ENCODE measurements at places on chromosomes 4 and X. TPM values are rescaled to one million over a fixed set of nuclear protein-coding genes. Genes with fewer than 3 reads are reported as not detected.

SORBS2 gene
- total RNA-seq, result 0.32 TPM

TRAM1L1 gene
- total RNA-seq, result 2.3 TPM

DEFB131A gene
- total RNA-seq, result not detected

CFI gene
- not detected for total RNA-seq

CPLX1 gene
- total RNA-seq, result not detected

CSAG1 gene
- not detected for total RNA-seq

DCAF4L1 gene
- total RNA-seq, result not detected

DMRTC1 gene
- total RNA-seq, result not detected

- peak; percentile 0 for DNase-seq
- no peaks in the 10 kb centered on the region for H3K36me3 ChIP-seq
- no peaks in the 10 kb centered on the region for H3K4me1 ChIP-seq
- H3K27ac ChIP-seq, result no peak overlapping the region
- no peaks in the 10 kb centered on the region for H3K27me3 ChIP-seq
These were observed 48.6 kb upstream of the STARD8 start for GRCh38 chrX:68598841-68599240.

GRCh38 chr4:122576261-122577188 lies 44.3 kb downstream of the IL21 start:
- peaks cover 7% of the 10 kb centered on the region for H3K4me1 ChIP-seq
- H3K27ac ChIP-seq, result no peak overlapping the region
- no peaks in the 10 kb centered on the region for H3K27me3 ChIP-seq

GRCh38 chrX:47854474-47854873 lies 17.8 kb downstream of the ZNF81 start:
- H3K36me3 ChIP-seq, result no peaks in the 10 kb centered on the region
- H3K4me1 ChIP-seq, result no peaks in the 10 kb centered on the region
- no peak overlapping the region for H3K27ac ChIP-seq
- no peak overlapping the region for H3K4me3 ChIP-seq
- no peaks in the 10 kb centered on the region for H3K27me3 ChIP-seq

DNA sequence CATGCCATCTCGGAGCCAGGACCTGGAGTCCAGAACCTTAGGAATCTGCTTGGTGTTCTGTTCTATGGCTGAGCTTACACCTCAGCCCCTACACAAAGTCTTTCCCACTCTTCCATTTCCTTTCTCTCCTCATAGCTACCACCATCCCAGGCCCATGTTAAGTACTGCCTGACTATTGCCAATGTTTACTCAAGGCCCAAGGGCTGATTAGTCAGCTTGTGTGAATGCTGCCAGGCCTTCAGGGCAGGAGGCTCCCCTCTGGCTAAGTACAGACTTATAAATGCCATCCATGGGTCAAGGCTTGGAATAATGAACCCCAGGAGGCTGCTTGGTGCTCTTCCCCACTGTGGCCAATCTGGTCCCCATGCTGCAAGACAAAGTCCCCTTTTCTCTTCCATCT lies 411.6 kb upstream of the MAGEB18 start:
- no peak overlapping the region for H3K4me3 ChIP-seq
- DNase-seq, result no peak
- H3K4me1 ChIP-seq, result no peaks in the 10 kb centered on the region
- H3K27ac ChIP-seq, result no peak overlapping the region
- H3K27me3 ChIP-seq, result no peaks in the 10 kb centered on the region
- H3K36me3 ChIP-seq, result no peaks in the 10 kb centered on the region

- no peak overlapping the region for H3K27ac ChIP-seq
- peaks cover 46% of the 10 kb centered on the region for H3K4me1 ChIP-seq
- H3K27me3 ChIP-seq, result no peaks in the 10 kb centered on the region
- no peaks in the 10 kb centered on the region for H3K36me3 ChIP-seq
- DNase-seq, result peak; percentile 78
- H3K4me3 ChIP-seq, result peak overlapping the region; percentile 92
These were observed 2.7 kb downstream of the FAT4 start for GRCh38 chr4:125317525-125317877.

DNA sequence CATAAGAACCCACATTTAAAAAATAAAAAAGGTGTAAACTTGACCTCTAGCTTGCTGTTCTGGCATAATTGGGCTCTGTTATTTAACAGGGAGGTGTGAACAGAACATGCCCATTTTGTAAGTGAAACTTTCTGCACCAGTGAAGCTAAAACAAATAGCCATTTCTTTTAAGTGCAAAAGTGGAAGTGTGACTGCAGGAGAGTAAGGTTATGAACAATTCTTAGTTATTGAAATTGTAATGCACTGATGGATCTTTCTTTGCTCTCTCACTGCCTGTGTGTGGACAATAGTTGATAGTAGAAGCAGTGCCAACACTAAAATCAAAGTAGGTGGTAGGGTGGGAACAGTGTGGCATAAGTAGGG lies 12.6 kb downstream of the P2RY10 start:
- DNase-seq, result no peak
- H3K36me3 ChIP-seq, result no peaks in the 10 kb centered on the region
- H3K27me3 ChIP-seq, result no peaks in the 10 kb centered on the region
- no peak overlapping the region for H3K27ac ChIP-seq

GRCh38 chr4:103400405-103400804 lies 202.3 kb upstream of the CENPE start:
- peak; percentile 3 for DNase-seq
- no peaks in the 10 kb centered on the region for H3K4me1 ChIP-seq
- no peaks in the 10 kb centered on the region for H3K27me3 ChIP-seq
- H3K4me3 ChIP-seq, result no peak overlapping the region
- H3K27ac ChIP-seq, result no peak overlapping the region
- H3K36me3 ChIP-seq, result no peaks in the 10 kb centered on the region

GRCh38 chr4:89616382-89616781 lies 220.6 kb downstream of the SNCA start:
- no peaks in the 10 kb centered on the region for H3K36me3 ChIP-seq
- no peak overlapping the region for H3K4me3 ChIP-seq
- no peak overlapping the region for H3K27ac ChIP-seq
- peaks cover 7% of the 10 kb centered on the region for H3K27me3 ChIP-seq
- DNase-seq, result no peak

DNA sequence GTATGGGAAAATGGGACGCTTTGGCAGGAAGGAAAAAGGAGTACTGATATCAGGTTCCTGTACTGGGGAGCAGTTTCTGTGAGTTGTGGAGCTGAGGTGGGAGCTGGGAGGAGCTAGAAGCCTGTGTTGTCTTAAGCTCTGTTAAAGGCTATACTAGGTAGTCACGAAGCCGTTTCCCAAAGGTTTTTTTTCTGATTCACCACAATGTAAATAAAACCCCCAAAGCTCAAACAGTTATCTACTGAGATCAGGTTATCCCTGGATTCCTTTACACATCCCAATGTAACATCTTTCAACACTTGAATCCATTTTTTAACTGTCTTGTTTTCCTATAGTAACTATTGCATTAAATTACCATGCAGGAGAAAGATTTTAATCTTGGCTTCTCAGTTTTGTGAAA lies 297.4 kb upstream of the SFRP2 start:
- no peaks in the 10 kb centered on the region for H3K27me3 ChIP-seq
- no peak for DNase-seq
- no peak overlapping the region for H3K4me3 ChIP-seq
- no peaks in the 10 kb centered on the region for H3K36me3 ChIP-seq
- H3K4me1 ChIP-seq, result no peaks in the 10 kb centered on the region

DNA sequence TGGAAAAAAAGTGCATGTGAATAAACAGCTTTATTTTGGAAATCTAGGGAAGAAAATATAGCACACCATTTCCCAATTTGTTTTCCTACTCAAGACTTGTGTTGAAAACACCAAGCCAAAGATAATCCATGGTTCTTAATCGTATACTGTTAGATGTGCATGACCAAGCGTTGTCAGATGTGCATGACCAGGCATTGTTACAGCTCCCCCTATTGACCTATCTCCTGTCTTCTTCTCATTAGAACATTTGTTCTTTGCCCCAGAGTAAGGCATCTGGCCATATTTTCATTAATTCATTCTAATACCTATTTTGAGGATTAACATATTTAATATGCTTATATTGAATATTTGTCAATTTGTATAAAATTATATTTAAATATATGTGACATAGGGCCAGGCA lies 14.4 kb upstream of the VCX start:
- no peak overlapping the region for H3K4me3 ChIP-seq
- no peaks in the 10 kb centered on the region for H3K27me3 ChIP-seq
- H3K36me3 ChIP-seq, result no peaks in the 10 kb centered on the region

GRCh38 chrX:13620207-13620606 lies 32.7 kb upstream of the TCEANC start:
- no peaks in the 10 kb centered on the region for H3K27me3 ChIP-seq
- no peaks in the 10 kb centered on the region for H3K4me1 ChIP-seq
- DNase-seq, result no peak
- H3K27ac ChIP-seq, result no peak overlapping the region

- H3K36me3 ChIP-seq, result 0 out of 2 replicates have a peak, but pooled peaks cover 6% of the 10 kb centered on the region
- no peaks in the 10 kb centered on the region for H3K27me3 ChIP-seq
These were observed 7.2 kb downstream of the RAB28 start for GRCh38 chr4:13476915-13477314.

DNA sequence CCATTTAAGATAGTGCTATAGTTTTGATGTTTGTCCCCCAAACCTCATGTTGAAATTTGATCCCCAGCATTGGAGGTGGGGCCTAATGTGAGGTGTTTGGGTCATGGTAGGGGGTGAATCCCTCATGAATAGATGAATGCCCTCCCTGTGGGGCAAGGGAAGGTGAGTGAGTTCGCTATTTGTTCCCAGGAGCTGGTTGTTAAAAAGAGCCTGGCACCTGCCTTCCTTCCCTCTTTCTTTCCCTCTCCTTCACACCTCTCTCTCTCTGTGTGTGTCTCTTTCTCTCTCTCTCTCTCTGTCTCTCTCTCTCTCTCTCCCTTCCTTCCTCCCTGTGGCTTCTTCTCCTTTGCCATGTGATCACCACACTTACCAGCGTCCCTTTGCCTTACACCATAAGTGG lies 160.7 kb downstream of the AASDH start:
- no peak overlapping the region for H3K27ac ChIP-seq
- no peaks in the 10 kb centered on the region for H3K36me3 ChIP-seq
- H3K4me1 ChIP-seq, result no peaks in the 10 kb centered on the region
- no peak overlapping the region for H3K4me3 ChIP-seq

DNA sequence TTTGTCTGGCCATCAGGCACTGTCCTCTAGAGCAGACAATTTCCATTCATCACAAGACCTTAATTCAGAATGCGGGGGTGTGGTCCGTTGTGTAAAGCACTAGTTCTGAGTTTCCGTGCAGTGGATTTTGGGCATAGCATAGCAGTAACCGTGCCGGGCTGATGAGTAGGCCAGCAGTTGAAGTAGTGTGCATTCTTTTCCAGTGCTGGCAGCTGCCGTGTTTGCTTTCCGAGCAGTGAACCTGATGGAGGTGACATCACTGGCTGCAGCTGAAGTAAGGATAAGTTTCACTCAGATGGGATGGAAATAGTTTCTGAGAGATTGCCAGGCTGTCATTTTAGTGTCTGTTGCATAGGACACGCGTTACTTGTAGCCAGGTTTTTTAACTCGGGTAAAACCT lies 107.0 kb upstream of the STIM2 start:
- H3K27ac ChIP-seq, result no peak overlapping the region
- no peaks in the 10 kb centered on the region for H3K27me3 ChIP-seq
- H3K4me3 ChIP-seq, result no peak overlapping the region
- 0 out of 2 replicates have a peak, but pooled peaks cover 14% of the 10 kb centered on the region for H3K36me3 ChIP-seq
- DNase-seq, result peak; percentile 1

DNA sequence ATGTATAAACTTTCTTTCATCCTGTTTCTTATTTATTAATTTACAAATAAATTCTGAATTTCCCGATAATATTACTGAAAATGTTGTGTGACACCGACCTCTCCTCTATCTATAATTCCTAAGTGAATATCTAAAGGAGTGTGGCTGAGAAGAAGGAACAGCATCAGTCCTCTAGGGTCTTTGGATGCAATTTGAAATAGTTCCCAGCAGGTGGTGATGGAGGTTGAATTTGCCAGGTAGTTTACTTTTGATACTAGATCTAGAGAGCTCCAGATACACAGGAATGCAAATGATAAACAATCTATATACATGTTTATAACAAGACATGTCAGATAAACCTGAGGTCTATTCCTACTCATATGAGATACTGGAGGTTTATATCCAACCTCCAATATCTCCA lies 305.4 kb downstream of the PCDH18 start:
- H3K27me3 ChIP-seq, result no peaks in the 10 kb centered on the region
- peak; percentile 23 for DNase-seq
- no peaks in the 10 kb centered on the region for H3K36me3 ChIP-seq
- 0 out of 2 replicates have a peak, but pooled peaks cover 7% of the 10 kb centered on the region for H3K4me1 ChIP-seq
- no peak overlapping the region for H3K27ac ChIP-seq

- no peaks in the 10 kb centered on the region for H3K27me3 ChIP-seq
- DNase-seq, result peak; percentile 79
- no peak overlapping the region for H3K4me3 ChIP-seq
These were observed 54.2 kb downstream of the SUPT20HL2 start for GRCh38 chrX:24259544-24260240.

DNA sequence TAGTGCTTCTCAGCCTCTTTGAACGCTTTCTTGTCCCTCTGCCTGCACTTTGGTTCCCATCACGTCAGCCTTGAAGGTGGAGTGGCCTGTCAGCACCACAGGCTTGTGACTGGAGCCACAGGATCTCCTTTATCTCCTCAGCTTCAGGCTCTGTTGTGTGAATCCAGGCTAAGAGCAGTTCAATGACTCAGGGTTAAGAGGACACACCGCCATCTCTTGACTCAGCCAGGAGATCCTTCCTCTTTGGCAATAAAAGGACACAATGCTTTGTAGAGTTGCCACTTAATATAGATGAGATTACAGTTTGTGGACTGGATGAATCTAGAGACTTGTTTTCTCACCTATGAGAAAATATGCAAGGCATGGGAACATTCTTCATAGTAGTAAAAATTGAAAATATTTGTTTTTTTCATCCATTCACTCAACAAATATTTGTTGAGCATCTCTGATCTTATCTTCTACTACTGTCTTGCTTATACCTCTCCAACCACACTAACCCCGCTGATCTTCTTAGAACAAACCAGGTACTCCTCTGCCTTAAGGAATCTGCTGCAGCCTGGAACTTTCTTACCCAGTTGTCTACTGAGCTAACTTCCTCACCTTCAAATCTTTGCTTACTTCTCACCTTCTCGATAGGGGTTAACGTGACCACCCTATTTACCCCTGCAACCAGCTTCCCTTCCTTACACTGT lies 62.3 kb downstream of the UCHL1 start:
- no peak overlapping the region for H3K4me3 ChIP-seq
- H3K27me3 ChIP-seq, result no peaks in the 10 kb centered on the region
- H3K4me1 ChIP-seq, result no peaks in the 10 kb centered on the region
- peak; percentile 52 for DNase-seq

DNA sequence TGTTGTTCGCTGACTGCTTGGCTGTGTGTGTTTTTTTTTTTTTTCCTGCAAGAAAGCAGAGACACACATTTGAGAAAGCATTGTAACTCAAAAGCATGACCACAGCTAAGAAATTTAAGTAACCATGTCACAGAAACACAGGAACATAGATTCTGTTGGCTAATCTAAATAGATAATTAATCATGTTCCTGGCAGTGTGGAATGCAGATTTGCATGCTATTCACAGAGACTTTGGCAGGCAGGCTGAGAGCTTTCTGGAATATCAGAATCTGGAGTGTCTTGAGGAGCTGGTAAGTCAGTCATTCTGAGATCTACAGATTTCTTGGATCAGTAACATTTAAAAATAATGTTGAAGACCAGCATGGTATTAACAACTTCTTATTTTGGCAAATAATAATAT lies 33.2 kb upstream of the SMS start:
- no peaks in the 10 kb centered on the region for H3K4me1 ChIP-seq
- H3K4me3 ChIP-seq, result no peak overlapping the region
- H3K36me3 ChIP-seq, result no peaks in the 10 kb centered on the region
- no peaks in the 10 kb centered on the region for H3K27me3 ChIP-seq
- DNase-seq, result no peak
- H3K27ac ChIP-seq, result no peak overlapping the region

All from GM23248 (cell line).